Femur (tissue), 1 donor: ENCODE measurements at places on chromosomes 5 and 9.

DNA sequence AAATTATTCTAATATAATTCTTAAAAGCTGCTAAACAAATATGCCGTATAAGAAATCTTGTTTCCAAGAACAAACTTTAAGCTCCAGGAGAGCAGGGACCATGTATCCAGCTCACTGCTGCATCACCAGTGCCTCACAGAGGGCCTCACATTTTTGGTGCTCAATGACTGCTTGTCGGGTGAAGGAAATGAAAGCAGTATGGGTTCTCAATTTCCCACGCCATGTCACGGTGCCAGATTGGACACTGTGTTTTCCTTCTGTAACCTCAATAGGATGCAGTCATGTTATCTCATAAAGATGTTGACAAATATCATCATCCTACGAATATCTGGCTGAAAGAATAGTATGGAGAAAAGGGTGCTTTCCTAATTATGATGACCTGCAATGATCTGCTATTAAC lies 64.7 kb downstream of the POU5F2 start:
- DNase-seq = no peak

- no peak for DNase-seq
Observed at GRCh38 chr9:76441551-76442322, 17.2 kb upstream of the GCNT1 start.

- DNase-seq = no peak
Observed at GRCh38 chr5:81698813-81699212, 52.1 kb downstream of the SSBP2 start.

GRCh38 chr9:5004481-5004880 lies 19.4 kb downstream of the JAK2 start:
- DNase-seq = no peak

- DNase-seq = no peak
Observed at GRCh38 chr5:74357827-74358226, 282.7 kb downstream of the ENC1 start.

- DNase-seq = no peak
Observed at GRCh38 chr5:78627766-78628165, 20.8 kb downstream of the LHFPL2 start.

GRCh38 chr5:127673117-127673800 lies 24.4 kb downstream of the CTXN3 start:
- no peak for DNase-seq

DNA sequence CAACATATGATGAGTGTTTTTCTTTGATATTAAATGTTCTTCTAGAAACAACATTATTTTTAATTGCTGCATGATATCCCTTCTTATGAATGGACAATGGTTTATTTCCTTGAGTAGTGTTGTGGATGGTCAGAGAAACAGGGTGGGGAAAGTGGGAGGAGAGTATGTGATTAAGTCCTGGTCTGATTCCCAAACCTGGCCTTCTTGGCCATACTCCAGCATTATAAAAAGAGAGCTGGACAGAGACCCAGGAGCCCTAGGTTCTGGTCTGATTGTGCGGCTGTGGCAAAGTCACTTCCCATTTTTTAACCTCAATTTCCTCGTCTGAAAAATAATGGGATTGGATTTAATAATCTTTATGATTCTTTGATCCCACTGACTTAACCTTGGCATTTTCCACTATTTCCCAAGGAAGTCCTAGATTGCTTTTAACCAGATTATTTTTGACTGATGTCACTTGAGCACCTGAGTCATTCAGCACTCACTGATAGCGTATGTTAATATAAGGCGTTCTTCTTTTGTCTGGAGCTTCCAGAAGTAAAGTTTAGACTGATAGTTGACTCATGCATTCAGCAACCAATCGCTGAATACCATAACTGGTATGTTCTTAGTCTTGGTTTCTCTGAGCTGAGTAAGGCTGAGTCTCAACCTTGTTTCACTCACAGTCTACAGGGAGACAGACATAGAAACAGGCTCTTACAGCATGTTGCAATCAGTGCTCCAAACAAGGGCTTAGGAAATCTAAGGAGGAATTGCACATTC lies 26.2 kb downstream of the OSMR start:
- no peak for DNase-seq

DNA sequence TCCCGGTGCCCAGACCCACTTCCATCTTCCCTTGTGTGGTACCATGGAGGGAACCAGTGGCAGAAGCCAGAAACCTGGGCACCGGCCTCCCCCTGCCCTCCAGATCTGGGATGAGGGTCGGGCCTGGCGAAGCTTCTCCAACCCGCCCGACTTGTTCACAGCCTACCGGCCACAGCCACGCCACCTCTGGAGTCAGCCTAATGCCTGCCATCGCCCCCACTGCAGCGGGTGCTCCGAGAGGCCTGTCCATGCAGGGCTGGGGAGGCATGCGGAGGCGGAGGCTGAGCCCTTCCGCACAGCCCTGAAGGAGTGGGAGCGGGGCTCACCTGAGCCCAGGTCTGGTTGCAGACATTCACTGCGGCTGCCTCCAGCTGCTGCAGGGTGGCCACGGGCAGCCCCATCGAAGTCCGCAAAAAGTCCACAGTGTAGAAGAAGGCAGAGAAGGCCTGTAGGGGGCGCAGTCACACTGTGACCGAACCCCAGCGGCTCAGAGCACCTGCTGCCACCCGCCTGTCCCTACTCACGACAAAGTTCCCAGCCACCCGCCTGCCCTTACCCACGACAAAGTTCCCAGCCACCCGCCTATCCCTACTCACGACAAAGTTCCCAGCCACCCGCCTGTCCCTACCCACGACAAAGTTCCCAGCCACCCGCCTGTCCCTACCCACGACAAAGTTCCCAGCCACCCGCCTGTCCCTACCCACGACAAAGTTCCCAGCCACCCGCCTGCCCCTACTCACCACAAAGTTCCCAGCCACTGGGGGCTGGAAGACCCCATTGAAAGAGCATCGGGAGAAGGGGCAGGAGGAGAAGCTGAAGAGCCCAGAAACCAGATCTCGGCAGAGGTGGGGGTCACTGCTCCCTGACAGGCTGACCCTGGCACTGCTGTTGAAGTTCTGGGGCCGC lies 3.8 kb upstream of the NPDC1 start:
- DNase-seq = peak; percentile 75

DNA sequence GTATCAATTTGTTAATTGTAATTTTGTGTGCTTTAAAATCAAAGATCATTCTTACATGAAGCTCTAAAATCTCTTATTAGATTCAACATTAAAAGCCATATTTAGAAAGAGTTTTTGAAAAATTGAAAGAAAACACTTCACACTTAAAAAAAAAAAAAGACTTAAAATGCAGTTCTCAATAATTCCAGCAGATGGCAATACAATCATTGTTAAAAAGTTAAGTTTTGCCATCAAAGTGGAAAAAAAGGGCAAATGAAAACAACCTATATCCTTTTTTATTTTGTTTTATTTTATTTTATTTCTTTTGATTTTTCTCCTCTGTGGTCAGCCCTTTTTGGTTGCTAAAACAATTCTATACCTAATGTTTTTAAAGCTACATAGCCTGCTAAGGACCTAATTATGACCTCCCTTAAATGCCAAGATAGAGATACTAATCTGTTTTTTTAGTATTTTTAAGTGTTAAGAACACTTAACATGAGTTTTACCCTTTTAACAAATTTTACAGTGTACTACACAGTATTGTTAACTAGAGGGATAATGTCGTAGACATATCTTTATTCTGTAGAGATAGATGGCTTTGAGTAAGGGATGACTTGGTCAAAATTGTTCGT lies 154.2 kb upstream of the DAB2 start:
- no peak for DNase-seq

- no peak for DNase-seq
Observed at GRCh38 chr5:102018690-102019089, 277.4 kb downstream of the SLCO4C1 start.

- no peak for DNase-seq
Observed at GRCh38 chr9:132129535-132129934, 32.3 kb upstream of the NTNG2 start.

GRCh38 chr9:13480693-13481092 lies 201.2 kb upstream of the MPDZ start:
- no peak for DNase-seq

DNA sequence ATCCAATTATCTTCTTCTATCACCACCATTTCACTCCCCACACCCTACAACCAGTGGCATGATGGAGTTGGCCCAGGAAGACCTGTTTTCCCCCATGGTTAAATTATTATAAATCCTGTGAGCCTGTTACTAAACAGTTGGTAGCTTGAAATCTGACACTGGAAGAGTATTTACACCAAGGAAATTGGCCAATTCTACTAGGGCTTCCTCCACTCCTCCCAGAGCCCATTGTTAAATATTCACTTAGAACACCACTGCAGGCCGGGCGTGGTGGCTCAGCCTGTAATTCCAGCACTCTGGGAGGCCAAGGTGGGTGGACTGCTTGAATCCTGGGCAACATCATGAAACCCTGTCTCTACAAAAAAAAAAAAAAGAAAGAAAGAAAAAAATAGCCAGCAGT lies 32.4 kb upstream of the CKS2 start:
- DNase-seq = no peak

DNA sequence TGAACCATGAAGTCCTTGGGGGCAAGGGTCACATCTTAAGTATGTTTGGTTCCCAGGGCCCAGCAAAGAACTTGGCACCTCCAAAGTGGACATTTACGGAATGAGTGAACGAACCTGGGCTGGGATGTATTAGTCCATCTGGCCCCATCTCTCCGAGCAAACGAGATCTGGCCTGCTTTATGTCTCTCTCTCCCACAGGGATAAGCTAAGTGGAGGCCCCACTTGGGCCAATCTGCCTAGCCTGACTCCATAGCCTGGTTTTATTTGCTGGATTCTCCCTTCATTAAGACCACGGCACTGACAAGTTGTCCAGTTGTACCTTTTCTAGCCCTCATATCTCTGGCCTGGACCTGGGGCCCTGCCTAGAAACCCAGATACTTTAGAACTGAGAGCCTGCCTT lies 2.1 kb downstream of the TTLL11 start:
- no peak for DNase-seq

DNA sequence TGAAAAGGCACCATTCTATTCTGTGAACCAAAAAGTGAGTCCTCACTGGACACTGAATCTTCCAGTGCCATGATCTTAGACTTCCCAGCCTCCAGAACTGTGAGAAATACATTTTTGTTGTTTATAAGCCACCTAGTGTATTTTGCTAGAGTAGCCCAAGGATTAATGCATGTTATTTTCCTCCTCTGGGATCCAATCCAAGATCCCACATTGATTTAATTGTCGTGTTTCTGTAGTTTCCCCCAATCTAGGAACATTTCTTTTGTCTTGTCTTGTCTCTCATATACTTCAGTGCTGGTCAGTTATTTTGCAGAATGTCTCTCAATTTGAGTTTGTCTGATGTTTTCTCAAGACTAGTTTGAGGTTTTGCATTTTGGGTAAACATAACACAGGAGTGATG lies 36.4 kb downstream of the GDNF start:
- DNase-seq = no peak

DNA sequence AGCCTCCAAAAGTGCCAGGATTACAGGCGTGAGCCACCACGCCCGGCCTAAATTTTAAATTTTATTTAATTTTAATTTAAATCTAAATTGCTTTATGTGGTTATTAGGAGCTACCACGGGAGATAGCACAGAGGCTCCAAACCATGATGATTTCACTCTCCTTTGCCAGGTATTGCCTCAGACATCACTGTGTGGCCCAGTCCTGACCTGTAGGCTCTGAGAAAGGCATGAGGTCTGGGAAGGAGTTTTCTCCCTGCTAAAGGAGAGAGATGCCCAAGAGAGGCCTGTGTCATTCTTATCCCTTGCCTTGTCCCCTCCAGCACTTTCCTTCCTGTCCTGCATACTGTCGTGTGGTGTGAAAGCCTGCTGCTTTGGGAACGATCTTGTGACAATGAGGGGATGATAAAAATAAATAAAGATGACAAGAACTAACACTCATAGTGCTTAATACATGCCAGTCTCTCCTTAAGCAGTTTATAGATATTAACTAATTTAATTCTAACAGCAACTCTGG lies 37.0 kb upstream of the BASP1 start:
- DNase-seq = no peak

DNA sequence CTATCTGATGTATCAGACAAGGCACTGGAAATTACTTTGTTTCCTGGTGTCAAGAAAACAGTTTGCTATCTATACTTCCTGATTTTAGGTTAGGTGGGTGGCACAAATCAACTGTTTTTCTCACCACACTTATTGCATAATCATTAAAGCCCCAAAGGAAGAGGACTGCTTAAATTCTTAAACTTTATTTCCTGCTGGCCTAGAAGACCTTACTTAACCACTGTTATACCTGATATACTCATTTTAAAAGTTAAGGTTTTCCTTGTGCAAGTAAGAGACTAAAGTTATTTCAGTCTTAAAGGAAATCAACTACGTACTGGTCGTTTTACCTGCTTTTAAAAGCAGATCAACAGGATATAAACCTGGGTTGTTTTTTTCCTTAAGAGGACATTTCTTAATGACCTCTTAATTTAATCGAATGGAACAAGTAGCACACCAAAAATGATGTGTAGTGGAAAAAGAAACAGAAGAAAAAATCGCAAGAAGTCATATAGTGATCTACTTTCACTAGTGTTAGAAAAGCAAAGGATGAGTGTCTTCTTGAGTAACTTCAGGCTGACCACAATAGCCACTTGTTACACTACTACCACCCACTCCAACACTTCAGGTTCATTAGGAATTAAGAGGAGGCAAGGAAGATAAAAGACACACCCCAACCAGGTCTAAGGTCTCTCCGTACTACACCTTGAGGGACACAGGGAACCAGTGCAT lies 974 bp downstream of the CLINT1 start:
- no peak for DNase-seq

- DNase-seq = no peak
Observed at GRCh38 chr5:111347021-111347420, 122.8 kb downstream of the CAMK4 start.

GRCh38 chr9:130949188-130950038 lies 10.4 kb upstream of the FIBCD1 start:
- no peak for DNase-seq
